Thymus (tissue), 14 donors: ENCODE measurements at places on chromosomes 6 and 20. TPM values are rescaled to one million over a fixed set of nuclear protein-coding genes. Genes with fewer than 3 reads are reported as not detected.

DNA sequence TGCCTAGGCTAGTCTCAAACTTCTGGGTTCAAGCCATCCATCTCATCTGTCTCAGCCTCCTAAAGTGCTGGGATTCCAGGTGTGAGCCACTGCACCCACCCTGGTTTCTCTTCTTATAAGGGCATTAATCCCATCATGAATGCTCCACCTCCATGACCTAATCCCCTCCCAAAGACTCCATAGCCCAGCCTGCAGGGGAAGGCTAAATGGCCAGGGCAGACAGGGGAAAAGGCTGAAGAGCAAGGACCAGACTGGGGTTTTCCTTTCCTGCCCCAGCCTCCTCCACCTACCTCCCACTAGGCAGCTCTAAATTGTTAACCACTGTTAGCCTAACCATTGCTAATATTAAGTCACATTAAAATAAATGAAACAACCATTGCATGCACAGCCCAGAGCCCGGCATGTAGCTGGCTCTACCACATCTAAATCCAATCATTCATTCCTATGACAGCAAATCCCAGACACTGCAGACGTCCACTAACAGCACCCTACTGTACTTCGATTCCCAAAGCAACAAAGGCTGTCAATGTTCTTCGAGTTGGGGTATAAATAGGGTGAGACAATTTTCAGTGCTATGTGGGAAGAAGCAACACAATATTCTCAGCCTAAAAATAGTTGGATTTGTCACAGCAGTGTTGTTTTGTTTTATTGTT lies 243.2 kb upstream of the ARID1B start:
- DNase-seq, result no peak

DNA sequence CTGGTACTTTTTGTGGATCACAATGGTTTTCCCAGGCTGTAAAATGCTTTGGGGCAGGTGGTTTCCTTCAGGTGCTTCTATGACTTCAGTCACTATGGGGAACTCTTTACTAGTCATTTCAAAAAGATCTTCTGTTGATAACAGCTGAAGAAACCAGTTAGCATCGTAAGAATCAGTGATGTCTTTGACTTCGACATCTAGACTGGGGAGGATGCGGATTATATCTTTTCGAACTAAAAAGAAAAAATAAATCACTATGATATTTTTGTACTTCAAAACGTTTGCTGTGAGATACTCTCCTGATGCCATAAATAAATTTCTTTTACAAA lies 87.2 kb downstream of the THEMIS start:
- no peak for DNase-seq

DNA sequence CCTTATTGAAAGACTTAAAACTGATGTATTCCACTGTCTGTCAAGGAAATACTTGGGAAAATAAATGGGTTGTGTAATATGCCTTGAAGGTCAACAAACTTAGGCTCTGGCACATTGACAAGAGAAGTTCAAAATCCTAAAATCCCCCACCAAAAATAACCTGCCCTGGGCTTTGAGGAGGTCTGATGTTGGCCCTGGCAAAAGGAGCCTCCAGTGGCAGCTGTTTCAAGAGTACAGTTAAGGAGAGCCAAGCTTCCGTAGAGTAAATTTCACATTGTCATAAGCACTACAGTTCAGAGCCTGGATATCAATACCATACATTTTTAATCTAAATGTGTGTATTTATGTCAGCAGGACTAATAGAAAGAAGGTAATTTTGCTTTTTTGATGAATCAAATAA lies 282.7 kb downstream of the EYA4 start:
- DNase-seq, result no peak

DNA sequence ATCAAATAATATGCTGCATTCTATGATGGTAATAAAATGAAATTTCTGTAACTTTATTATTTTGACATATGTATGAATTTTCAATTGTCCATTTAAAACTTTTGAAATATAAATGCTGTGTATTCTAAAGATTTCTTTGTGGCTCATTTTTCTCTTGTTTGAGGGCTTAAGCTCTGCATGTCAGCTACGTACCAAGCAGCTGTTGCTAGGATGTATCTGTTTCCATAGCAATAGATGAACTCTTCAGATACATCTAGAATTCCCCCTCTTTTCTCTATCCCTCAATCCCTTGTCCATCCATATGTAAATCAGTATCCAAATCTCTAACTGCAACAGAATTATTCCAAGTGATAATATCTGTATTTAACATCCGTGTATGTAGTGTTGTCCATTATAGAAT lies 76.5 kb upstream of the OPRM1 start:
- no peak for DNase-seq

NDUFAF5 gene
- total RNA-seq, result 24.9 TPM

DNA sequence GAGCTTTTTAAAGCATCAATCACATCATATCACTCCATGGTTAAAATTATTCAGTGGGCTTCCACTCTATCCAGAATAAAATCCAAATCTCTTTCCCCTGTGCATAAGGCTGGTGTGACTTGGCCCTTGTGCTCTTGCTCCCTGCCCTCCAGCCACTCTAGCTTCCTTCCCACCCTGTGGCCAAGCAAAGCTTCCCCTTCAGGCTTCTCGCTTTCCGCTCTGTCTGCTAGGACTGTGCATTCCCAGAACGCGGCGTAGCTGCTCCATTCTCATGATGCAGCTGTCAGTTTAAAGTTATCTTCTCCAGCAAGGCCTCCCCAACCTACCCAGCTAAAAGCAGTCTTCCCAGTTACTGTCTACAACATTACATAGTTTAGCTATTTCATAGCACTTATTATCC lies 19.4 kb upstream of the KCNK16 start:
- DNase-seq, result no peak

ADGRF4 gene
- 0.19 TPM for total RNA-seq

ABRACL gene
- 123 TPM for total RNA-seq

DNA sequence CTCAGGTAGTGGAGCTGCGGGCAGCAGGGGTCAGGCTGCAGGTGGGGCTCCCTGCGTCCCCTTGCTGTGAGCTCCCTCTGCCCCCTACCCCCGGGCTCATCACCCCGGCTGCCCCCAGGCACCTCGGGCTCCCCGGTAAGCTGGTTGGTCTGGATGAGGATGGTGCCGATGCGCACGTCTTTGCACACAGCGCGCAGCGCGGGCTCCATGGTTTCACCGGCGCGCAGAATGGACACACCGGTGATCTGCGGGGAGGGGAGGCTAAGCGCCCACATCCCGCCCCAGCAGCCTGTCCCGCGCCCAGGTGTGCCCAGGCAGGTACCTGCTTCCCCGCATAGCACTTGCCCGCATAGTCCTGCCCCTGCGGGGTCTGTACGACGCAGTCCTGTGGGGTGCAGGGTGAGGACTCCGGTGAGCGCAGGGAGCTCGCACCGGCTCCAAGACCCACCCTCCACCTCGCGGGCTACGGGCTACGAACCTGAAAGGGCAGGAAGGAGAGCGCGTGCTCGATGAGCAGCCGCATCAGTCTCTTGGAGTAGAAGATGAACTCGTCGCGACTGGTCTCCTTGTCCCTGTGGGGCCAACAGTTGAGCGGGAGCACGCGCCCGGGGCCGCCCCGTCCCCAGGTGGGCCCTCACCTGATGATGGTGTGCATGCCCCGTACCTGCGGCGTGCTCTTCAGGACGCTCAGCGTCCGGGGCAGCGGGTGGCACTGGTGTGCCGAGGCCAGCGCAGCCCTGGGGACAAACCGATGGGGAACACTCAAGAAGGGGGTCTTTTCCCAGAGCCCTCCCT lies 15.5 kb downstream of the UCKL1 start:
- DNase-seq, result no peak

DUSP15 gene
- 0.76 TPM for total RNA-seq

GRCh38 chr20:15333170-15333569 lies 995.8 kb upstream of the FLRT3 start:
- DNase-seq, result no peak

- no peak for DNase-seq
These were observed 96.5 kb downstream of the TINAG start for GRCh38 chr6:54404791-54405190.

GRCh38 chr6:103396768-103397167 lies 1463.0 kb downstream of the HACE1 start:
- no peak for DNase-seq

GJA10 gene
- total RNA-seq, result 0.05 TPM

OR2J3 gene
- total RNA-seq, result not detected

DNA sequence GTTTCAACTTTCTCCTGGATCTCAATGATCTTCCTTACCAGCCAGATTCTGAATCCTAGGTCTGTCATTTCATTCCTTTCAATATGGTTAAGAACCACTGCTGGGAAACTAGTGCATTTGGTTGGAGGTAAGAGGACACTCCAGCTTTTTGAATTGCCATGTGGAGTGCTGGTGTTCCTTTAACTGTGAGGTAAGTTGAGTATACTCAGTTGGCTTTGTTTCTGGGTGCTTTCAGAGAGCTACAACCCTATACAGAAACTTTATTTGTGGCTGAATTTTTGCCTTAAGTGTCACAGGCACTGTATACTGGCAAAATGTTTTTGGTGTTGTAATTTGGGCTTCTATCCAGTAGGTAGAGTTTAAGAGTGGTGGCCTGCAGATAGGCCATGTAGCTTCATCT lies 175.8 kb downstream of the TBC1D32 start:
- DNase-seq, result no peak

DNA sequence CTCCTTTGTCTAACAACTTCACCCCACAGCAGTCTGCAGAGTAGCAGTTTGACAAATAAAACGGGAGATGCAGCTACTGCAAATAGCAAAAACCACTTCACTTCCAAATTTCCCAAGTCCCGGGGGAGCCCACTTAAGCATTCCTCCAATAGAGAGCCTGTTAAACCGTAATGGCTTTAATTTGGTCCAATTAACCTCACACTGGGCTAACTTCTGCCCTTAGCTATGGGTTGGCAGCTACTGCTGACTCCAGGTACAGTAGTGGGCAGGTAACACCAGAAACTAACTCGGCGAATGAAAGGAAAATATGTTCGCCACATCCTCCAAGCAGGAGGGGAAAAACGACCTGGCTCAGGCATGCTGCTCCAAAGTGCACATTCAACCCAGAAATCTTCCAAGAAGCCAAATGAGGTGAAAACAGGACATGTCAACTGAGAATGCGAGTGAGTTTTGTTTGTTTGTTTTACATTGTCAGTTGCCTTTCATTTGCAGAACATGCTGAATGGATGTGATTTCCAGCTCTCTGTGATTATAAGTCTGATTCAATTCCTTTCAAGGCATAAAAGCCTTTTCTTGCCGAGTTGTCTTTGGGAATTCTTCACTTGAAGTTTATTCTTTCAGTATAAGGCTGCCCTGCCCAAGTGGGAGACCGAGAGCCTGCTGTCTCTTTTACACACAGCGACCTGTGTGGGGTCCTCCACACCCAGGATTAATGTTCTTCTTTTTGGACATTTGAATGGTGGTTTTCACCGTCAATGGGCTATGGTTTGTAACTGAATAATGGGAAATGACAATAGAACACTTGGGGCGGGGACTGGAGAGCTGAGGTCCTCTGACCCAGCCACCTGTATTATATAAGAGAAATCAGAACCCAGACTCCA lies 117.3 kb upstream of the ARMC2 start:
- no peak for DNase-seq

C6orf163 gene
- 1.7 TPM for total RNA-seq

GRCh38 chr20:12883507-12883885 lies 125.3 kb upstream of the SPTLC3 start:
- DNase-seq, result no peak

GSTA1 gene
- total RNA-seq, result 0.66 TPM

DNA sequence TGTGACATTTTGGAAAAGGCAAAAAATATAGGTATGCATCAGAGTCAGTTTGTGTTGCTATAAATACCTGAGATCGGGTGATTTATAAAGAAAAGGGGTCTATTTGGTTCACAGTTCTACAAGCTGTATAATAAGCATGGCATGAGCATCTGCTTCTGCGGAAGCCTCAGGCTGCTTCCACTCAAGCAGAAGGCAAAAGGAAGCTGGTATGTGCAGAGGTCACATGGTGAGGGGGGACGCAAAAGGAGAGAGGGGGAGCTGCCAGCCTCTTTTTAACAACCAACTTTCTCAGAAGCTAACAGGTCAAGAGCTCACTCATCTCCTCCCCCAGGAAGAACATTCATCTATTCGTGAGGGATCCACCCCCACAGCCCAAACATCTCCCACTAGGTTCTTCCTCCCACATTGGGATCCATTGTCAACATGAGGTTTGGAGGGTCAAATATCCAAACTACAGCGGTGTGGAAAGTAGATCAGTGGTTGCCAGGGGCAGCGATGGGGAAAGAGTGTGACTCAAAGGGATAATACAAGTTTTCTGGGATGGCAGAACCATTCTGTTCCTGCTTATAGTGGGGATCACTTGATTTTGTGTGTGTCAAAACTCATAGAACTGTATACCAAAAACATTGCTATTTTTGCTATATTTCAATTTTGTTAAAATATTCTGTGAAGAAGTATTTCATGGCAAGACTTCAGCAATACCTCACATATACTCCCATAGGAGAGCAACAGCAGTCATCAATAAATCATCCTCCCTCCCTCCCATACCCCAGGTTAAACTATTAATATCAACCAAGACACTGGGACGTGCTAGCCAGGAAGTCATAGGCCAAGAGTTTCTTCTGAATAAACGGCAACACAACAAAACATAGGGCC lies 9.9 kb upstream of the FAM50B start:
- DNase-seq, result no peak
